Hair follicle dermal papilla cell (primary cell): ENCODE measurements at places on chromosomes 13 and 19. TPM values are rescaled to one million over a fixed set of nuclear protein-coding genes. Genes with fewer than 3 reads are reported as not detected.

The COMP gene
- 0.32 and 0.49 TPM in 2 replicates for total RNA-seq

The BEST2 gene
- not detected in 2 replicates for total RNA-seq

The PGLYRP2 gene
- total RNA-seq: not detected in 2 replicates

The THSD8 gene
- not detected in 2 replicates for total RNA-seq

The PHLDB3 gene
- 11.0 and 14.3 TPM in 2 replicates for total RNA-seq

The FFAR2 gene
- not detected in 2 replicates for total RNA-seq

The SIGLEC8 gene
- total RNA-seq: not detected in 2 replicates

The KLF1 gene
- not detected in 2 replicates for total RNA-seq

The VAV1 gene
- not detected in 2 replicates for total RNA-seq

The DUXA gene
- total RNA-seq: not detected in 2 replicates

The POLR1G gene
- 5.8 and 7.8 TPM in 2 replicates for total RNA-seq

The MVB12A gene
- 57.9 and 68.2 TPM in 2 replicates for total RNA-seq

The NLRP11 gene
- under 0.01 TPM in 1 of 2 replicates, not detected in the other for total RNA-seq

The CEACAM7 gene
- not detected in 2 replicates for total RNA-seq

The FGF9 gene
- total RNA-seq: not detected in 2 replicates

The LYPD3 gene
- total RNA-seq: 0.32 and 0.36 TPM in 2 replicates

The BCAM gene
- 1.6 and 3.6 TPM in 2 replicates for total RNA-seq

The STOML3 gene
- not detected in 2 replicates for total RNA-seq

The PRR22 gene
- 0.49 and 1.1 TPM in 2 replicates for total RNA-seq

The LHB gene
- total RNA-seq: 0.49 and 0.61 TPM in 2 replicates

The SLC27A5 gene
- 3.8 and 4.9 TPM in 2 replicates for total RNA-seq

The ACER1 gene
- not detected in 2 replicates for total RNA-seq

The ZNF177 gene
- total RNA-seq: 1.3 and 1.5 TPM in 2 replicates

The LILRB3 gene
- not detected in 2 replicates for total RNA-seq

The ZNF557 gene
- total RNA-seq: 15.8 and 22.9 TPM in 2 replicates

The ZNF506 gene
- 14.7 and 20.6 TPM in 2 replicates for total RNA-seq

The MRPL54 gene
- total RNA-seq: 21.1 and 38.6 TPM in 2 replicates

The LGALS4 gene
- total RNA-seq: not detected in 2 replicates

The PDX1 gene
- not detected in 2 replicates for total RNA-seq

The CYP4F2 gene
- total RNA-seq: not detected in 2 replicates

The ZNF587 gene
- 34.4 and 52.9 TPM in 2 replicates for total RNA-seq

The SLC15A1 gene
- total RNA-seq: 0.12 TPM in 1 of 2 replicates, not detected in the other

The C19orf85 gene
- not detected in 2 replicates for total RNA-seq

The SIGLEC5 gene
- total RNA-seq: not detected in 2 replicates

The TUBB4A gene
- not detected in 2 replicates for total RNA-seq

The C19orf38 gene
- 0.24 TPM in 1 of 2 replicates, not detected in the other for total RNA-seq

The LPAR2 gene
- 3.5 and 3.7 TPM in 2 replicates for total RNA-seq

The OR10H1 gene
- not detected in 2 replicates for total RNA-seq

The PCP2 gene
- total RNA-seq: not detected in 2 replicates

The FXYD1 gene
- 0.73 and 2.1 TPM in 2 replicates for total RNA-seq

The SCN1B gene
- total RNA-seq: 3.1 and 3.4 TPM in 2 replicates

The DZIP1 gene
- 49.5 and 57.3 TPM in 2 replicates for total RNA-seq

The SULT2A1 gene
- not detected in 2 replicates for total RNA-seq

The PLIN4 gene
- total RNA-seq: under 0.01 and 0.16 TPM in 2 replicates

The RASIP1 gene
- 0.32 and 0.36 TPM in 2 replicates for total RNA-seq

The B3GNT8 gene
- 5.8 TPM in 2 replicates for total RNA-seq

The GPR42 gene
- not detected in 2 replicates for total RNA-seq

The ZNF112 gene
- 7.9 and 9.1 TPM in 2 replicates for total RNA-seq
